ENCODE measurements at places on chromosomes 2 and 18.
A peak's percentile ranks its signal among the peaks of the same experiment; 100 is the strongest.

DNA sequence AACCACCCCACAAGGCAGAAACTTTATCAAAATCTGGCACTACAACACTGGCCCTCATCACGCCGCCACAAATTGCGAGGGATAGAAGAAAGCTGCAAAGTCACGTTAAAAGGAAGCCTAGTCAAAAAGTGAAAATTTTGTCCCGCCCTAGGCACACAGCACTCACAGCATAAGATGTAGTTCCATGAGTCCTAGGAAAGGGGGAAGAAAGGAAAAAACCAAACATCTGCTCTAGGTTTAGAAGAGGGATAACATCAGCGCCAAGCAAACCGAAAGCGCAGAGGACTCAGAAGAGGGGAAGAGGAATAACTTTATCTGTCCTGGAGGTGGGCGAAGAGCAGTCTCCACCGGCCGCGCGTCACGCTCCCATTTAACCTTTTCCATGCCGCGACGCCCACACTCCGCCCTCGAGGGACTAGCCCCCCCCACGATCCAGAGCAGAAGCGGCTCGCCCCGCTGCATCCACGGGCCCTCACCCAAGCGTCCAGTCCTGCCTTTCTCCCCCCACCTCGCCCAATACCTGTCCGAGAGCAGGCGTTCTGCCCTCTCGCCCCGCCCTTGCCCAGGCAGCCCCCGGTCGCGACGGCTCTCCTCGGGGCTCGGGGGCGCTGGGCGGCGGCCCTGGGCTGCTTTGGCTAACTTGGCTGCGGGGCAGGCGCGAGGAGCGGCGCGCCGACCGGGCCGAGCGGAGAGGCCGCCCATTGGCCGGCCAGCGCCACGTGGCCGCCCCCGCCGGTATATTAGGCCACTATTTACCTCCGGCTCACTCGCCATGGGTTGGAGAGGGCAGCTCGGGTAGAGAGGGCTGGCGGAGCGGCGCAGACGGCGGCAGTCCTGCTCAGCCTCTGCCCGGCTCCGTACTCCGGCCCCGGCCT is at the start of gene HOXD1:
TSS of gene HOXD1 (plus strand) at position 770 of the 875 bp plus-strand sequence. CDS start 134 bp downstream, outside the sequence.
- no peak for DNase-seq

GRCh38 chr2:61510674-61511671 is 27.2 kb downstream of the XPO1 start:
- DNase-seq, result no peak

- no peak for DNase-seq
Measured at GRCh38 chr2:144198116-144198515, 321.8 kb downstream of the ZEB2 start.

- DNase-seq, result no peak
Measured at GRCh38 chr2:46486436-46486835, 7.1 kb downstream of the TMEM247 start.

GRCh38 chr2:27049422-27050280 is 1.8 kb upstream of the AGBL5 start:
- DNase-seq, result peak; percentile 81

GRCh38 chr2:134335601-134336000 is 81.7 kb downstream of the MGAT5 start:
- DNase-seq, result no peak

GRCh38 chr2:220574038-220574437 is 946.6 kb downstream of the SLC4A3 start:
- DNase-seq, result no peak

GRCh38 chr2:77521931-77522470 is at the start of gene LRRTM4:
TSS of gene LRRTM4 (minus strand) at chr2:77522376.
- no peak for DNase-seq

DNA sequence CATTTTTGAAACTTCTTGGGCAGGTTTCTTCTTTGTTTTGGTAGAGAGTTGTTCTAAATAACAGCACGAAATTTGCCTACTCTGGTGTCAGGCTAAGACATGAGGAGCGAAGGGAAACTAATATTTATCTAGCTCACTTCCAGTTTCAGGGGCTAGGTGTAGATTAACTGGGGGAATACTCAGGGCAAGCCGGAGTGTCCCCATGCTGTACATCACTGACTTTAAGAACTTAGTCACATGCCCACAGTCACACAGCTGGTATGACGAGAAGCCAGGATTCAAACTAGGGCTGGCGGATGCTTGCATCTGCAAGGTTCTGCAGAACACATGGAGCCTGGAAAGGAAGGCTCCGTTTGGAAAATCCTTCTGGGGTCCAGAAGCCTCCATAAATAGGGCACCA is 133.3 kb downstream of the ALPK2 start:
- DNase-seq, result peak; percentile 69

DNA sequence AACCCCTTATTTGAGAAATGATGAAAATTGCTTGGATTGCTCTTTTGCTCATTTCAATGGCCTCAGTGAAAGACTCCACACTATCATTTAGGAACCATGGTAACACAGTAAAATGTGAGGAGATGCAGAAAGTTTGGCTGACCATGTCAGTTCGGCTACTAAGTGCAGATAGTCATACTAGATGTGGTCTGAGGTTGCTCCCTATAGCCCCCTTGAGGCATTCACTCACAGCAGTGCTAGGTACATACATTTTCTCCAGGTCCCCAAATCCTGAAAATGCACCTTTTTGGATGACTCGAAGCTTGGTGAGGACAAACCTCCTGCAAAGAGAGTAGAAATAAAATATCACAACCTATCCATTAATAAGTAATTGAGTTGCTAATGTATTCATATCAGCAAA is 86.3 kb downstream of the FSHR start:
- DNase-seq, result no peak

- no peak for DNase-seq
Measured at GRCh38 chr2:28469304-28469703, 26.6 kb upstream of the PLB1 start.

DNA sequence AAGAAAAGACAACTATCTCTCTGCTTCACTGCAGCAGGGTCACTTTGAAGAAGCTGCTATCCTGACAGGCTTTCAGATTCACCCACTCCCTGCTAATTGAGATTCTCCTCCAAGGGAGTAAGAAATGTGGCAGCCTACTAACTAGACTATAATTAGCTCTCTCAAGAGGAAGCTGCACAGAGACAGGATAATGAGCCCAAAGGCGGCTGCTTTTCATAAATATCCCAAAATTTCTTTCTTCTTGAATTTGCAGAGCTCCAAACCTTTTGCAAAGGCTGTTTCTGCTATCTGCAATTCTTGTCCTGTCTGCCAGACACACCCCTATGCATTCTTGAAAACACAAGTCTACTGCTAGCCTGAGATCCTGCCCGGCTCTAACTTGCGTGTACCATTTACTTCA is 54.0 kb upstream of the RNU4ATAC start:
- DNase-seq, result no peak

DNA sequence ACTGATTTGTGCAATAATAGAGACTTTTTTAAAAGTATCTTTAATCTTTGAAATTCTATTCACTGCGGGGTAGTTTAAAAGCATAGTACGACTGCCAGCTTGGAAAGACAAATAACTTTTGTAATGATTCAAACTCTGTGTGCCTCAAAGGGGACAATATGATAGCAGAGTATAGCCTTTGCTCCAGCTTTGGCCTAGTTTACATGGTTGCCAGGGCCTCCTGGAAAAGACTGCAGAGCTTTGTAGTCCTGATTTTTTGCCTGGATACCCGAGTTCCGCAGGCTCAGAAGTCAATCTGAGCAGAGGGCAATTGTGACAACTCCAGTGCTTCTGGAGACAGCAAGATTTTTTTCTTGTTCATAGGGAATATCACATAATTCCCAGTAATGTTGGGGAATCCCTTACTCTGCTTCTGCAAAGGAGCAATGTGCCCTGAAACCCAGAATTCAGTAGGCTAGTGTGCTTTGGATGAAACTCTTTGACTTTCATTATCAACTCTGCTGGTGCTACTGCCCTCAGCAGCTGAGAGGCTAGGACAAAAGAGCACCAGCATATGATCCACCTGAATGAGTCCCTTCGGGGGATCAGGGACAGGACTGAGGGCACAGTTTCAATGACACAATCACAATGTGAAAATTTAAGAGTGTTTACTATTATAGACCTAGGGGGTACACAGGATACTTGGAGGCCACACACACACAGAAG is 768.1 kb downstream of the TMEM182 start:
- DNase-seq, result no peak

GRCh38 chr2:228986961-228987360 is 284.1 kb downstream of the PID1 start:
- no peak for DNase-seq

- peak; percentile 78 for DNase-seq
Measured at GRCh38 chr2:224584785-224585210, 365 bp downstream of the CUL3 start.

DNA sequence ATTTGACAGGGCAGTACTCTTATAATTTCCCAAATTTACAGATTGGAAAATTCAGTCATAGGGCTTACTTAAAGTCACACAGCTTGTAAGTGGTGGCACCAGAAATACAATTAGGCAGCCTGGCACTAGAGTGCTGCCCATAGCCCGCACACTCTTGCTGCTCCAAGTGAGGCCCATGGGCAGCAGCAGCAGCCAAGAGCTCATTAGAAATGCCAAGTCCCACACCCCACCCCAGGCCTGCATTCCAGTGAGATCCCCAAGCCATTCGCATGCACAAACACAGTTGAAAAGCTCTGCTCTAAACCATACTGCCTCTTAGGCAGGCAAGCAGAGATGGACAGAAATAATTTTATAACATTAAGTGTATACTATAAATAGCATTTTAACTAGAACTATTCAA is 379.3 kb upstream of the PKDCC start:
- no peak for DNase-seq

GRCh38 chr2:217451666-217452065 is 551.1 kb downstream of the TNS1 start:
- no peak for DNase-seq

- DNase-seq, result no peak
Measured at GRCh38 chr2:187593697-187594096, 39.5 kb upstream of the TFPI start.

All from GM12865 (cell line).